MM.1S (cell line): ENCODE measurements at places on chromosomes 11 and 22.

DNA sequence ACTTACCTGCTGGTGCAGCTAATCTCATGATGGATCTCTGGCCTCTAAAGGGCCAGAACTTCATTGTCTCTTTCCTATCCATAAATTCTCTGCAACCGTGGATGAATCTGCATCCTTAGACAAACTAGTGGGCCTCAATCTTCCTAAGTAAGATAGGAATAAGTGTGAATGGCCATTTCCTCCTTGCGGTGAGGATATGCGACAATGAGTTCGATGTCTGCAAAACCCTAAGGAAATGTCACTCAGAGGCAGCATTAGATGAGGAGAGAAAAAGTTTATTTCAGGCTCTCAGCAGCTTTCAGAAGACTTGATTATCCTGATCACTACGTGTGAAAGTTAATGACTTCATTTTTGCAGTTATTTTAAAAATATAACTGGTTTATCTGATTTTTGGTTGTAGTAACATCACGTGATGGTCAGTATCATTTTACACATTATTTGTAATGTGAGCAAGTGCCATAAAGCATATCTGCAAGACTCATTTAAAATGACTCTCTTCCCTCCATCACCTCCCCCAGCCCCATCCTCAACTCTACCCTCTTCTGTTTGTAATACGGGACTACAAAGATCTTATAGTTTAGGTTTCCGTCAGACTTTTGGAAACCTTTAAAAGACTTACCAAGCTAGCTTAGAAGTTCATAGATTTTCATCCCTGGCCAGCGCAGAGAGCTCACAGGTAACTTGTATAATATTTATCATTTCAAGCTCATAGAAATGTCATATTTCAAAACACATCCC lies 10.2 kb downstream of the GRAP2 start:
- no peak for DNase-seq
- no peaks in the 10 kb centered on the region for H3K36me3 ChIP-seq
- H3K4me3 ChIP-seq: no peak overlapping the region
- no peak overlapping the region for H3K27ac ChIP-seq
- no peaks in the 10 kb centered on the region for H3K27me3 ChIP-seq

- no peak for DNase-seq
- peaks cover 4% of the 10 kb centered on the region for H3K4me1 ChIP-seq
- no peaks in the 10 kb centered on the region for H3K36me3 ChIP-seq
These were observed 108.4 kb downstream of the ZNF280B start for GRCh38 chr22:22400099-22400498.

DNA sequence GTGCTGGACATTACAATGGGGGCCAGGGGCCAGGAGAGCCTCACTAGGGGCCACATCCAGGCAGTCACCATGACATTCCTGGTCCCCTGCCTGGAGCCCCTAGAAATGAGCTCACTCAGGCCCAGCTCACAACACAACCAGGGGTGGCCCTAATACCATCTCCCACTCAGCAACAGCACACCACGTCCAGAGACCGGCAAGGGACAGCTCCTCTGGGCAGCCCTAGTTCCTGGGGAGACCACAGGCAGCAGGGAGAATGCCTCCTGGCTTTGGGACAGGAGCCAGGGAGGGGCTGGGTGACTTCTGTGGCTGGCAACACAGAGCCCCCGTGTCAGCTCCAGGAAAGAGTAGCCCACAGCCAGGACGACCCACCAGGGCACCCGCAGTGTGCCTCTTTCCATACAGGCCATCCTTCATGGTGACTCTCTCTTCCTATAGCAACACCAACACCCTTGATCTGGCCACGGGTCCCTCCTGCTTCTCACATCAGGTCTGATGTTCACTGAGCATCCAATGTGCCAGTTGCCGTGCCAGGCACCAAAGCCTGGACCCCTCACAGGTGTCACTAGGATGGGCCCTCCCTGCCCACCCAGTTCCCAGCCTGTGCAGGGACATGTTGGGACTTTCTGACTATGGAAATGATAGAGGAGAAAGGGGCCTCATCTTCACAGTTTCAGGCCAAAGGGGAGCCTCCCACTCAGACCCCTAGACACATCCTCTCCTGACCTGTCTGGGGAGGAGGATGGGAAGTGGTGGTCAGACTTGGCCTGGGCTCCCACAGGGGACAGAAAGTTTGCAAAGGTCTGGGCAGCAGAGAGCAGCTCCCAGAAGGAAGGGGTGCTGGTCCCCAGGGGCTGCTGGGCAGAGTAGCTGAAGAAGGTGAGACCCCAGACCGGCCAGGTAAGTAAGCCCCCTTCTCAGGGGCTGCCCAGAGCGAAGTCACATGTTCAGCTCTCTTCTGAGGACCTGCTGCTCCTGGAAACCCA lies 43.2 kb downstream of the IGLL5 start:
- H3K27me3 ChIP-seq: no peaks in the 10 kb centered on the region
- H3K4me1 ChIP-seq: peaks cover 87% of the 10 kb centered on the region
- H3K27ac ChIP-seq: peak overlapping the region; percentile 99

GRCh38 chr11:34408580-34409172 lies 30.1 kb upstream of the CAT start:
- H3K4me1 ChIP-seq: peaks cover 10% of the 10 kb centered on the region; the same call in 1 of the 2 replicates
- peaks cover 25% of the 10 kb centered on the region for H3K27me3 ChIP-seq
- no peaks in the 10 kb centered on the region for H3K36me3 ChIP-seq
- peak; percentile 49 for DNase-seq
- no peak overlapping the region for H3K4me3 ChIP-seq

DNA sequence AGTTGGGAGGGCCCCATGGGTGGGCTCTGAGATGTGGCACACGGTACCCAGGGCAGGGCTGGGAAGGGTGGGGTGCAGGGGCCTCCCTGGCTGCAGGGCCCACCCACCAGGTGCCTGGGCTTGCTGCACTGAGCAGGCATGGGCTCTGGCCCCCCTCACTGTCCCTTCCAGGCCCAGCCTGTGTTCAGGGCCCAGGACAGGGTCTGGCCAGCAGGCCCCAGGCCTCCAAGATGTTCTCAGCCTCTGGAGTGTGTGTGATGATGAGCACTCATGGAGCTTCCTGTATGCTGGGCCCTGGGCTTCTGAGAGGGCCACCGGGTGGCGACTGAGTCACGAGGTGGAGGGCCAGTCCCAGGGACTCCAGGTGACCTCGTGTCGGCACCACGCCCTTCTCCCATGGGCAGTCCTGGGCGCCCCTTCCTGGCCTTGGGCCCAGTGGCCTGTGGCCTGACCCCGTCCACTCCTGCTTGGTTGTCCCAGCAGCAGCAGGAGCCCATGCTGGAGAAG lies 55.9 kb upstream of the CCDC188 start:
- H3K27me3 ChIP-seq: peaks cover 33% of the 10 kb centered on the region
- no peak for DNase-seq
- H3K4me3 ChIP-seq: peak overlapping the region; percentile 89
- H3K27ac ChIP-seq: no peak overlapping the region
- H3K4me1 ChIP-seq: 0 out of 2 replicates have a peak, but pooled peaks cover 10% of the 10 kb centered on the region
- H3K36me3 ChIP-seq: no peaks in the 10 kb centered on the region

GRCh38 chr11:27928809-27929208 lies 179.1 kb downstream of the KIF18A start:
- H3K27me3 ChIP-seq: no peaks in the 10 kb centered on the region
- no peaks in the 10 kb centered on the region for H3K36me3 ChIP-seq
- H3K27ac ChIP-seq: no peak overlapping the region
- DNase-seq: no peak
- H3K4me3 ChIP-seq: no peak overlapping the region

DNA sequence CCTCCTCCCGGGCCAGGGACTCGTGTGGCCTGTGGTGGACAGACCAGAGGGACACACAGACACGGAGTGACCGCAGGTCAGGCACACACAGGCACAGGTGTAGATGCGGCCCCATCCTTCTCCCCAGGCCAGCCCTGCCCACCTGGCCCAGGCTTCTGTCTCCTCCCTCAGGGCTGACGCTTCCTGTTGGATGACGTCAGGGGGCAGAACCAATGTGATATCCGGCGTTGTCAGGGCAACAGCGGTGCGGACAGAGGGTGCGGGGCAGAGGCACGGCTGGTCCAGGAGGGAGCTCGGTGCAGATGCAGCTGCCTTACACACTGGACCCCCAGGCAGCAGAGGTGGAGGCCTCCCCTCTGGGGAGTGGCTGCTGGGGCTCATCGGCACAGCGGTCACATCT lies 2.9 kb upstream of the TUBGCP6 start:
- peaks cover 36% of the 10 kb centered on the region for H3K4me1 ChIP-seq
- no peaks in the 10 kb centered on the region for H3K27me3 ChIP-seq
- no peak overlapping the region for H3K4me3 ChIP-seq
- DNase-seq: peak; percentile 91

- H3K36me3 ChIP-seq: no peaks in the 10 kb centered on the region
- no peak overlapping the region for H3K27ac ChIP-seq
- peaks cover 12% of the 10 kb centered on the region for H3K4me1 ChIP-seq
- H3K27me3 ChIP-seq: no peaks in the 10 kb centered on the region
- DNase-seq: no peak
These were observed 23.6 kb downstream of the TXN2 start for GRCh38 chr22:36457688-36458450.

- H3K4me1 ChIP-seq: peaks cover 15% of the 10 kb centered on the region
- H3K27me3 ChIP-seq: no peaks in the 10 kb centered on the region
- no peak overlapping the region for H3K27ac ChIP-seq
- no peaks in the 10 kb centered on the region for H3K36me3 ChIP-seq
- no peak overlapping the region for H3K4me3 ChIP-seq
These were observed 15.0 kb downstream of the SMIM38 start for GRCh38 chr11:69170704-69171103.

GRCh38 chr22:48494968-48495750 lies 1332.5 kb downstream of the BRD1 start:
- H3K36me3 ChIP-seq: no peaks in the 10 kb centered on the region; the same call in 1 of the 2 replicates
- H3K27ac ChIP-seq: no peak overlapping the region
- H3K4me3 ChIP-seq: no peak overlapping the region
- DNase-seq: no peak
- no peaks in the 10 kb centered on the region for H3K27me3 ChIP-seq

- no peaks in the 10 kb centered on the region for H3K27me3 ChIP-seq
- H3K27ac ChIP-seq: no peak overlapping the region
These were observed 881.0 kb upstream of the TENM4 start for GRCh38 chr11:80321786-80322185.

DNA sequence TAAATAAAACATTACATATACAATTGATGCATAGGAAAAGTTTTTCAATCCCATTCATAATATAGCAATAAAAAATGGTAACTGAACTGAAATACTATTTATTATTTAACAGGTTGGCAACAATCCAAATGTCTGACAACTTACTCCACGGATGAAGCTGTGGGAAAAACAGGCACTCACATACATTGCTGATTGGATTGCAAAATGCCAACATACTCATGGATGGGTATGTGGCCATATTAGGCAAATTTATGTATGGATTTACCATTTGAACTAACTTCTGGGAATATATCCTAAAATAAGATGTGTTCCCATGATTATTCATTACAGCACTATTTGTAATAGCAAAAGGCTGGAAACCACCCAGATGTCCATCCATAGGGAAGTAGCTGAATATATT lies 3.2 kb upstream of the BIRC2 start:
- DNase-seq: no peak
- H3K27ac ChIP-seq: no peak overlapping the region
- H3K4me3 ChIP-seq: no peak overlapping the region
- no peaks in the 10 kb centered on the region for H3K36me3 ChIP-seq
- H3K4me1 ChIP-seq: peaks cover 12% of the 10 kb centered on the region; the same call in 1 of the 2 replicates
- no peaks in the 10 kb centered on the region for H3K27me3 ChIP-seq

GRCh38 chr11:74310857-74311256 lies 583 bp downstream of the P4HA3 start:
- DNase-seq: no peak
- no peaks in the 10 kb centered on the region for H3K36me3 ChIP-seq
- no peak overlapping the region for H3K27ac ChIP-seq
- no peaks in the 10 kb centered on the region for H3K4me1 ChIP-seq
- H3K4me3 ChIP-seq: peak overlapping the region; percentile 36

DNA sequence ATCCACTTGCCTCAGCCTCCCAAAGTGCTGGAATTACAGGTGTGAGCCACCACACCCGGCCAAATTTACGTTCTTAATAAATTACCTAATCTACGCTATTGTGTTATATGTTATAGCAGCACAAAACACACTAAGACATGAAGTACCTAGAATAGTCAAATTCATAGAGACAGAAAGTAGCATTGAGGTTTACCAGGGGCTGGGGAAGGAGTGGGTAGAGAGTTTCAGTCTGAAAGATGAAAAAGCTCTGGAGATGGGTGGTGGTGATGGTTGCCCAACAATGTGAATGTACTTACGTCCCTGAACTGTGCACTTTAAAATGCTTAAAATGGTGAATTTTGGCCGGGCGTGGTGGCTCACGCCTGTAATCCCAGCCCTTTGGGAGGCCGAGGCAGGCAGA lies 65.7 kb upstream of the NUP50 start:
- no peaks in the 10 kb centered on the region for H3K4me1 ChIP-seq
- no peaks in the 10 kb centered on the region for H3K36me3 ChIP-seq
- H3K4me3 ChIP-seq: no peak overlapping the region
- H3K27ac ChIP-seq: no peak overlapping the region
- DNase-seq: no peak
- H3K27me3 ChIP-seq: peaks cover 90% of the 10 kb centered on the region

DNA sequence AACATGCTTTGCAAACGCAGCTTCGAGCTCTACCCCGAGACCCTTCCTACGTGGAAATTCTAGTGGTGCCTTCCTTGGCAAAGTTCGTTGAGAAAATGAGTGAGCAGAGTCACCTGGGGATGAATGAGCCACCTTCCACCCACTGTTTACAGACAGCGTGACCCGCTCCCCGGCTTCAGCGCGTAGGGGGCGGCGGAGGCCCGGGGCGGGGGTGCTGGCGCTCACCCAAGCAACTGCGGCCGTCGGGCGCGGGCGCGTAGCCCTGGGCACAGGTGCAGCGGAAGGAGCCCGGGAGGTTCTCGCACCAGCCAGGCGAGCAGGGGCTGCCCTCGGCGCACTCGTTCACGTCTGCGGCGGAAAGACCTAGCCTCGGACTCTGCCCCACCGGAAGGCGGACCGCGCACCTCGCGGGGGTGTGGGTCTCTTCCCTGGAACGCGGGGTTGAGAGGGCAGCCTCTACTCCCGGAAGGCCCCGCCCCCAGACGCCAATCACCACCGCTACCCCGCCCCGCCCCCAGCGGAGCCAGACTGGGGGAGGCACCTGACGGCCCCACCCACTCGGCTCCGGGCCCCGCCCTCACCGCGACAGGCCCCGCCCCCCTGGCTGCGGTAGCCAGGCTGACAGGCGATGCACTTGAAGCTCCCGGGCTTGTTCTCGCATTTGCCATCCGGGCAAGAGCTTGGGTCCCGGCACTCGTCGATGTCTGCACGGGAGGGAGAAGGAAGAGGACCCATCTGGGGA lies 11.8 kb downstream of the LTBP3 start:
- H3K4me1 ChIP-seq: peaks cover 26% of the 10 kb centered on the region
- peak; percentile 96 for DNase-seq
- no peaks in the 10 kb centered on the region for H3K27me3 ChIP-seq
- H3K36me3 ChIP-seq: no peaks in the 10 kb centered on the region
- H3K4me3 ChIP-seq: peak overlapping the region; percentile 59

- H3K36me3 ChIP-seq: no peaks in the 10 kb centered on the region
- H3K4me1 ChIP-seq: peaks cover 20% of the 10 kb centered on the region
- no peaks in the 10 kb centered on the region for H3K27me3 ChIP-seq
- DNase-seq: peak; percentile 27
- H3K4me3 ChIP-seq: no peak overlapping the region
These were observed 3.7 kb downstream of the INSC start for GRCh38 chr11:15118431-15118830.

GRCh38 chr11:131284041-131284440 lies 86.4 kb upstream of the NTM start:
- no peak overlapping the region for H3K27ac ChIP-seq
- no peaks in the 10 kb centered on the region for H3K4me1 ChIP-seq
- no peaks in the 10 kb centered on the region for H3K36me3 ChIP-seq
- no peak for DNase-seq
- H3K27me3 ChIP-seq: no peaks in the 10 kb centered on the region
